ENCODE measurements at places on chromosomes 3 and 15.
A peak's percentile ranks its signal among the peaks of the same experiment; 100 is the strongest.

DNA sequence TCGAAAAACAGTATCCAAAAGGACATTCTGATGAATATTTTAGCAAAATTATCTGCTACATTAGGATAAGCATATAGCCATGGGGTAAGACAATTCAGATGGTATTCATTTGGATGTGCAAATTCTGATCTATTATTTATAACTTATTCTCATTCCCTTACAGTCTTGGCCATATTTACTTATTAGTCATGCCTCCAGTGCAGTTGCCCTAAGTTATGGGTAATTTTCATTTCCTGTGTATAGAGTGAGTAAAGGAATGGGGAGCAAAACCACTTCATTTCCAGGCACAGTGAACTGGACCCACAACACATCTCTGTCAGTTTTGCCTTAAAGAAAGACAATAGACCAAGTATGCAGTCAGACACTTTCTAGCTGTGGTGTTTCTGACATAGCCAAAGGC, 134.3 kb downstream of the POLQ start:
- DNase-seq, result no peak

DNA sequence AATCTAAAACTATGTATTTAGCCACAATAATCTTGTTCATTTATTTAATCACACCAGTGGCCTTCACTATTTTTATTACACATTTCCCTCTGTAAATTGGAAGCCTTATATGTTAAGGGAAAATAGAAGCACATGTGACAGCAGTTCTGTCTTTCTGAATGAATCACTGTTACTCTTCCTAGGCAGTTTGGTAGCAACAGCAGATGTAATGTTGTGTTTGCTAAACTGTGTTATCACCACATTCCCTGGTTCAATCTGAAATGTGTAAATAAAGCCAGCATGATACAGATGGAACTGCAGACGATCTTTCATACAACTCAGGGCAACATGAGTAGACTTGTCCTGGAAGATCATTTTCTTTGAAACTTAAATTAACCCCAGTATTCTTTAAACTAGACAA, 220.1 kb downstream of the MCTP2 start:
- no peak for DNase-seq

- peak; percentile 39 for DNase-seq
Measured at GRCh38 chr15:25832158-25832557, 31.0 kb downstream of the ATP10A start.

DNA sequence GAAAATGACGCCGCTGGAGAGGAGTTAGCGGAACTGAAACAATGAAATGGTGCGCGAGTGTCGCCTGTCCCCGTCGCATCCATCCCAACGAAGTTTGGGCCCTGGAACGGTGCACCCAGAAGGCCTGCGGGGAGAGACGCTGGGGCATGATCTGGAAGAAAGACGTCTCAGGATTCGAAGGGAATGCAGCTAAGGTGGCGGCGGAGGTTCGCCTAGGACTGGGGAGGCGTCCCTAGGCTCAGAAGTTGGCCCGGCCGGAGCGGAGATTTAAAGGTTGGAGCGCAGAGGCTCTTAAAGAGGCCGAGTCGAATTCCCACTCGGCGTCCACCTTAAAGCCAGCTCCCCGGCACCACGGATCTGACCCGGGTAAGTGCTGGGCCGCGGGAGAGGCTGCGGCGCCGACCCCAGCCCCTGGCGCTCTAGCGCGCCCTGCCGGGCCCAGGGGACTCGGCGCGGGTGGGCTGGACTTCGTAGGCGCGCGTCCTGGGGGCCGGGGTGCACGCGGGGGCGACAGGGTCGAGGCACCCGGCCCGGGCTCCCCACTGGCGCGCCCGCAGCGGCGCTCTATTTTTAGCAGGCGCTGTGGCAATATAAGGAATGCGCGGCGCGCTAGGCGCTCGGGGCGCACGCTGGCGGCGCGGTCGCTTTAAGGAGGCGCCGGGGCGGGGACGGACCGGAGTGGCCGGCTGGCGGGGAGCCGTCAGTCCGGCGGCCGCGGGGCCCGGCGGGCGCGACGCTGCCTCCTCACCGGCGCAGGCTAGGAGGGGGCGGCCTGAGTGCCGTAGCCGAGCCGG, at the start of gene MRAS:
MRAS (plus strand) TSS at position 620 of the 794 bp plus-strand sequence. CDS start 24,305 bp downstream, outside the sequence.
- peak; percentile 38 for DNase-seq

- DNase-seq, result peak; percentile 59
Measured at GRCh38 chr15:67175643-67176071, 78.8 kb downstream of the AAGAB start.

DNA sequence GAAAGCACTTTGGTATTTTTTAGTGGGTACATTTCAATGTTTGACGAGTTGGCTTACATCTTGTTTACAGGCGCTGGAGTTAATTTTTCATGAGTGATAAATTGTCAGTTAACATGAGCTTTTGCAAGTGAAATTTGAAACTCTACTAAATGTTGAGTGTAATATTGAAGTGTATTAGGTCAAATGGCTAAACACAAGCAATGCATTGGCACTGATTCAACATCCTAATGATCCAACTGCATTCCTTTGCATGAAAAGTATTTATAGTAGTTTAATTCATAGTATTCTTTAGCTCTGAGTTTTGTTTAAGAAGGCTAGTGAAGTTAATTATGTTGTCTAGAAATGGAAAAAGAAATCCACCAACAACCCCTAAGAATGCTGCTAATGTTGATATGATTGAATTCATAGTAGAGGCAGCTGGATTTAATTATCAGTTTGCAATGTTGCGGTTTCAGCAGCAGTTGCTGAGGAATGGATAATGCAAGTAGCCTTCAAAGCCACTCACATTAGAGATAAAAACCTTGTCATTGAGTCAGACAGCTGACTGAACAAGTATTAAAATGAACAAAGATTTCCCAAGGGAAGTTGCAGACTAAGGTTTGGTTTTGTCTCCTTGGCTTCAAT, 245.6 kb upstream of the GOLIM4 start:
- DNase-seq, result no peak

- DNase-seq, result no peak
Measured at GRCh38 chr3:119620899-119621298, 23.2 kb downstream of the PLA1A start.

- no peak for DNase-seq
Measured at GRCh38 chr3:72006631-72007556, 221.9 kb upstream of the PROK2 start.

- DNase-seq, result no peak
Measured at GRCh38 chr3:37531066-37531720, 330.5 kb upstream of the CTDSPL start.

DNA sequence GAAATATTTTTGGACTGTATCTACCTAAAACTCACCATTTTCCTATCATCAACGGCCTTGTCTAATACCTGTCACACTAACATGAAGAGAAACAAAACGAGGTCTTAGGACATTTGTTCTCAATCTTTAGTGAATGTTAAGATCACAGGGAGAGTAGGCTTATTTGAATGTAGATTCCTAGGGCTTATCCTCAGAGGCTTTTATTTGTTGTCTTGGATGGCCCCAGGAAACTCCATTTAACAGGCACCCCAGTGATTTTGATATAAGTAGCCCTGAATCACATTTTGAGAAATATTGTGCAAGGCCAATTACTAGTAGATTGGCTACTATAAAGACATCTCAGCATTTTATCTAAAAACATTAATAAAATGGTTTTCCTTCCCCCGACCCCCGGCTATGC, 367.4 kb downstream of the GAP43 start:
- no peak for DNase-seq
